Fibroblast of lung (primary cell): ENCODE measurements at places on chromosomes 7 and 10. TPM values are rescaled to one million over a fixed set of nuclear protein-coding genes. Genes with fewer than 3 reads are reported as not detected.

The EBLN1 gene
- not detected in 2 replicates for total RNA-seq

The EN2 gene
- total RNA-seq: under 0.01 TPM in 1 of 2 replicates, not detected in the other

The IL15RA gene
- 9.2 and 13.7 TPM in 2 replicates for total RNA-seq

The HOXA3 gene
- 1.5 TPM in 2 replicates for total RNA-seq

The ABCF2 gene
- total RNA-seq: 46.4 and 46.7 TPM in 2 replicates

The SLC18A3 gene
- not detected in 2 replicates for total RNA-seq

The BLNK gene
- 0.33 and 0.51 TPM in 2 replicates for total RNA-seq

The RINT1 gene
- 14.1 and 16.3 TPM in 2 replicates for total RNA-seq

- H3K4me3 ChIP-seq: no peak overlapping the region
- no peaks in the 10 kb centered on the region for H3K36me3 ChIP-seq
- DNase-seq: no peak
- H3K27ac ChIP-seq: no peak overlapping the region
- H3K27me3 ChIP-seq: no peaks in the 10 kb centered on the region
- no peaks in the 10 kb centered on the region for H3K4me1 ChIP-seq
Measured at GRCh38 chr7:65927489-65928448, 54.2 kb downstream of the GUSB start.

GRCh38 chr7:129739427-129739826, 127.9 kb downstream of the NRF1 start:
- H3K27ac ChIP-seq: no peak overlapping the region
- no peak for DNase-seq
- H3K4me1 ChIP-seq: no peaks in the 10 kb centered on the region
- no peaks in the 10 kb centered on the region for H3K27me3 ChIP-seq
- H3K36me3 ChIP-seq: peaks cover 4% of the 10 kb centered on the region
- H3K4me3 ChIP-seq: no peak overlapping the region

GRCh38 chr7:99833289-99833877, 5.6 kb downstream of the CYP3A43 start:
- no peaks in the 10 kb centered on the region for H3K4me1 ChIP-seq
- H3K27ac ChIP-seq: no peak overlapping the region
- no peaks in the 10 kb centered on the region for H3K27me3 ChIP-seq
- H3K4me3 ChIP-seq: no peak overlapping the region
- DNase-seq: no peak
- no peaks in the 10 kb centered on the region for H3K36me3 ChIP-seq

GRCh38 chr10:70118196-70118595, 14.4 kb downstream of the AIFM2 start:
- no peak overlapping the region for H3K4me3 ChIP-seq
- no peaks in the 10 kb centered on the region for H3K27me3 ChIP-seq
- H3K4me1 ChIP-seq: no peaks in the 10 kb centered on the region
- H3K27ac ChIP-seq: no peak overlapping the region

DNA sequence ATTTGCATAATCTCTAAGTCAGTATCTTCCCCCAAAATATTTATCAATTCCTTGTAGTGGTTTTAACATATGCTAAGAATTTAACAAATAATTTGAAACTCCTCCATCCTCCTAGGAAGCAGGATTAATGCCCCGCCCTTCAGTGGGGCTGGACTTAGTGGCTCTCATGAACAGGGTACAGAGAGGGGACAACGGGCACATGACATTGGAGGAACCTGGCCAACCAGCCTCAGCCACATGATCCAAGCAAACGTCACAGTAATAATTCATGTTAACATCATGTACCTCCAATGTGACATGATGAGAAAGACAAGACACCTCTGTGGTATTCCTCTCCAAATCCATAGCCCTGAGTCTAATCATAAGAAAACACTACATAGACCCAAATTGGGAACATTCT, 50.5 kb downstream of the NUDCD3 start:
- no peak overlapping the region for H3K27ac ChIP-seq
- no peak for DNase-seq
- no peaks in the 10 kb centered on the region for H3K4me1 ChIP-seq
- no peaks in the 10 kb centered on the region for H3K27me3 ChIP-seq
- no peak overlapping the region for H3K4me3 ChIP-seq
- no peaks in the 10 kb centered on the region for H3K36me3 ChIP-seq

DNA sequence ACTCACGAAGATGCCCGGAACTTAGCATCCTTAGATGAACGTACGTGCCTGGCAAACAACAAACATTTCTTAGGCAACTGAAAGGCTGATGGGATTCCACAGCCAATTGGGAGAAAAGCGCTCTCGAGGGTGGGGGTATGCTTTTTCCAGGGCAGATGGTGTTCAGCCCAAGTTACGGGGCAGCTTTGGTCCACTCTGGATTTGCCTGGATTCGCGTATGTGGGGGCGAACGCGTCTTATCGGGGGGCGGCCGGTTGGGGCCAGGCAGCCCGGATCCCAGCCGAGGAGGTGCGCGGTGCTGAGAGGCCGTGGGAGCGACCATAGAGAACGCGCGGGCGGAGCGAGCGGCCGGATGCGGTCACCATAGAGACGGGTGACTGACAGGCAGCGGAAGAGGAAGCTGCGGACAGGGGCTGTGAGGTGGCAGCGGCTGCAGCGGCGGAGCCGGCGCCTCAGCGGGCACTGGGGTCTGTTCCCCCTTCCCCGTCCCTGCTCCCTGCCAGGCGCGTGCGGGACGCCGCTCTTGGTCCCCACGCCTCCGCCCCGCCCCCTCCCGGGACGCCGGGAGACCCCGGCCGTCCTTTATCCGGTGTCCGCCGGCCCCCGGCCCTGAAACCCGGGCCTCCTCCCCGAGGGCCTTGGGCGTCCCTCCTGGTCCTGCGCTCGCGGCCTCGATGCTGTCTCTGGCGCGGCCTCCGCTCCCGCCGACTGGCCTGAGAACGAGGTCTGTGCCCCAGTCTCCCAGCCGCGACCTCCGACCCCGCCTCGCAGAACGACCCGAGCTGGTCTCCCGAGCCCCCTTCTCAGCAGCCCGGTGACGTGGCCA, at the start of gene CHPF2:
Gene CHPF2 (plus strand): TSS at position 393 of the 826 bp plus-strand sequence. CDS start 1,529 bp downstream, outside the sequence.
- peak; percentile 83 for DNase-seq
- peaks cover 6% of the 10 kb centered on the region for H3K4me1 ChIP-seq
- H3K27ac ChIP-seq: peak within 1 kb of the TSS; percentile 90
- no peaks in the 10 kb centered on the region for H3K27me3 ChIP-seq

DNA sequence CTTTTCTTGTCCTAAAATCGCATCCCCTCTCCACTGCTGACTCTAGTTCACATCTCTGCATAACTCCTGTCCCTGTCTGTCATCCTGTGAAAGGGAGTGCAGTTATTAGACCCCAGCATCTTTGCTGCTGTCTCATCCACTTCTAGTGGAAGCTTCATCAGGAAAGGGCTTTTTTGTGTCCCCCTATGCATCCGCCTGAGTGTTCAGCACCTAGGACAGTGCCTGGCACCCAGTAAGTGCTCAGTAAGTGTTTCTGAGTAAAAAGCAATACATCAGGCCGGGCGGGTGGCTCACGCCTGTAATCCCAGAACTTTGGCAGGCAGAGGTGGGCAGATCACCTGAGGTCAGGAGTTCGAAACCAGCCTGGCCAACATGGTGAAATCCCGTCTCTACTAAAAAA, 211.8 kb upstream of the FOXK1 start:
- H3K4me1 ChIP-seq: no peaks in the 10 kb centered on the region
- H3K36me3 ChIP-seq: no peaks in the 10 kb centered on the region
- no peak overlapping the region for H3K27ac ChIP-seq

DNA sequence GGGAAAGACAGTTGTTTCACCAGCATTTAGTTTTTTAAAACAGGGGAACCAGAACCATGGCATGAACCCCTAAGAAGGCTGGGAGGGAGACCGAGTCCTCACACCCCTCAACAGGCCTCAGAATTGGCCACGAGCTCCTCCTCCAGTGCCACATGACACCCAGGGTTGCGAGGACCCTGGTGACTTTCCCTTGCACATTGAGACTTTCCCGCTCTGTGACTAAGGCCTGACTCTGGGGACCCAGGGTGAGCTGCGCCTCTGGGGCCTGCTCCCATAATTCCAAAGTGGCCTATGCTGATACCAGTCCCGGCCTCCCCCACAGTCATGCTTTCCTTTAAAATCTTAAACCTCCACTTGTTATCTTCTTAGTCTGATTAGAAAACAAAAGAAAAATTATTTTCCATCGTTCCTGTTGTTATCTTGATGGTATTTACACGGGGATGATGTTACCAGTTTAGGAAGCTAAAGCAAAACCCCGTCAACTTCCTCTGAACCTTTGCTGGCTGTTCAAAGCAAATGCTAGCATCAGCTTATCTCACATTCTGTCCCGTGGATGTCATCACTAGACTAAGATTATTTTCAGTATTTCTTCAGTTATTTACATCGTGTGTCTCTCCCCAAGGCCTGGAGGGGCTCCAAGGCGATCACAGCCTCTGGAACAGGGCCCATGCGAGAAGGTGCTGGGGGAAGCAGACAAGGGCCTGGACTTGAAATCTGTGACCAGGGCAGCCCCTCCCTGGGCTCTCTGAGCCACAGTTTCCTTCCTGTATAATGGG, 42.1 kb downstream of the FAM53B start:
- peak; percentile 56 for DNase-seq
- H3K27ac ChIP-seq: peak overlapping the region; percentile 26
- H3K36me3 ChIP-seq: peaks cover 5% of the 10 kb centered on the region
- H3K27me3 ChIP-seq: no peaks in the 10 kb centered on the region
- no peak overlapping the region for H3K4me3 ChIP-seq

DNA sequence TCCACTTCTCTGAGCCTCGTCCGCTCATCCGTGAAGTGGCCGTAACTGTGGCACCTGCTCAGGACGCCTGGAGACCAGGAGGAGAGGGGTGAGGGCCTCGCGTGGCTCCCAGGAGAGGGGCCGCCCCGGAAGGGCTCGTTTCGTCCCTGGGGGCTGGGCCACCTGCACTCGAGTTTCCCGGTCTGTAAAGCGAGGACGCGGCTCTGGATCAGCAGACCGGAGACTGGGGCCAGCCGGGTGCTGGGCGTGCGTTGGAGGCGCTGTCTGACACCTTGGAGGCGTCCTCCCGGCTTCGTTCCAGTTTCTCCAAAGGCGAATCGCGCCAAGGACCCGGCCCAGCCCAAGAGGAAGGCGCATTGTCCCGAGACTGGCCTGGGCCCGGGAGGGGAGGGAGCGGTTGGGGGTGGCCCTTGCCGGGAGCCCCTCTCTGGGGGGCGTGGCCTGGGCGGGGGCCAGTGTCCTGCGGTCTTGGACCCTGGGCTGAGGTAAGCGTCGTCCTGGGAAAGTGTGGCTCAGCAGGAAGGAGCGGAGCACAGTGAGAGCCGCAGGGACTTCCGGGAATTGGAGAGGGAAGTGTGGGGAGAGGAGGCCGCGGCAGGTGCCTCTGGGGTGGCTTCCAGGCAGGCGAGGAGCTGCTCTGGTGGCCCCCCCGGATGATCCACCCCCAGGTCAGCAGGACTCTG, 89.6 kb downstream of the FOXL3 start:
- no peak overlapping the region for H3K4me3 ChIP-seq
- H3K4me1 ChIP-seq: no peaks in the 10 kb centered on the region
- no peak overlapping the region for H3K27ac ChIP-seq
- no peaks in the 10 kb centered on the region for H3K36me3 ChIP-seq

GRCh38 chr7:40572810-40573465, 438.1 kb downstream of the SUGCT start:
- no peak overlapping the region for H3K27ac ChIP-seq
- no peaks in the 10 kb centered on the region for H3K36me3 ChIP-seq
- H3K27me3 ChIP-seq: no peaks in the 10 kb centered on the region

DNA sequence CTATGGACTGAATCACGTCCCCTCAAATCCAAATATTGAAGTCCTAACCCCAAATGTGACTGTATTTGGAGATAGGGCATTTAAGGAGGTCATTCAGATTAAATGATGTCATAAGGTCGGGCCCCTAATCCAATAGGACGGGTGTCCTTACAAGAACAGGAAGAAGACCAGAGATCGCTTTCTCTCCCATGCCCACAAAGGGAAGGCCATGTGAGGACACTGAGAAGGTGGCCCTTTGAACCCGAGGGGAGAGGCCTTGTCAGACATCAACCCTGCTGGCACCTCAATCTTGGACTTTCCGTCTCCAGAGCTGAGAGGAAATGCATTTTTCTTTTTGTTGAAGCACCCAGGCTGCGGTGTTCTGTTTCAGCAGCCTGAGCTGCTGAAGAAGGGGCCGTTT, 72.3 kb upstream of the KLF6 start:
- no peak overlapping the region for H3K27ac ChIP-seq
- H3K4me1 ChIP-seq: peaks cover 9% of the 10 kb centered on the region
- no peaks in the 10 kb centered on the region for H3K27me3 ChIP-seq
- no peaks in the 10 kb centered on the region for H3K36me3 ChIP-seq
- no peak for DNase-seq

DNA sequence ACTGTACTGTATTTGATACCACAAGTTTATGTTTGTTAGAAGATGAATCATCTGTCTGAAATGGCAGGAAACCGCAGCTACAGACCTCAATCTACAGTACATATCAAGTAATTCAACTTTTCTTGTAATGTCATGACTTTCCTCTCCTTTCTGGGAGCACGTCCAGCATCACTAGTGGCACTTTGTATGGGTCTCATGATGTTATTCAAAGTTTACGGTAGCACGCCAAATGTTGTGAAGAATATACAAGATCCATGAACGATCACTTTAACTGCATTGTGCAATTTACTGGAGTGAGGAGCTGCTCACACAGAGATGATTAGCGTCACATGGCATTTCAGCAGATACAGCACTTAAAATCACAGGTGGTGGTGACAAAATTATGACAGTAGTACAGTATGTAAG, 257.8 kb upstream of the GNAI1 start:
- H3K27me3 ChIP-seq: no peaks in the 10 kb centered on the region
- peaks cover 9% of the 10 kb centered on the region for H3K4me1 ChIP-seq
- H3K36me3 ChIP-seq: no peaks in the 10 kb centered on the region
- H3K4me3 ChIP-seq: no peak overlapping the region
- peak; percentile 91 for DNase-seq

- no peak for DNase-seq
- H3K4me1 ChIP-seq: no peaks in the 10 kb centered on the region
- H3K36me3 ChIP-seq: no peaks in the 10 kb centered on the region
Measured at GRCh38 chr10:108749042-108749441, 1174.3 kb downstream of the XPNPEP1 start.

DNA sequence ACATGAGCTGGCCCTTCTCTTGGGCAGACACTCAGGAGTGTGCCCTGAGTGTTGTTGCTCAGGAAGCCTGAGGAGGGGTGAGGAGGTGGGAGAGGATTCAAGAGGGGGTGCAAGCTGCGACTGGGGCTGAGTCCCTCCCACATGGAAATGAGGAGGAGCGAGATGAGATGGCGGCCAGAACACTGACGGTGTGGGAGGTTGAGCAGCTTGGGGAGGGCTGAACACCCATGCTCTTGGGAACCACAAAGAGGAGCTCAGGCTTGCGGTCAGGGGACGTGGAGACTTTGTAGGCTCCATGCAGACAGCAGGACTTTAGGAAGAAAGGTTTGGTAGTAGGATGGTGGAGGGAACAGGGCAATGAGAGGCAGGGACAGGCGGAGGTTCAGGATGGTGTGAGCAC, 163.2 kb upstream of the SHH start:
- H3K27ac ChIP-seq: no peak overlapping the region
- no peaks in the 10 kb centered on the region for H3K4me1 ChIP-seq
- DNase-seq: no peak
- H3K4me3 ChIP-seq: no peak overlapping the region

DNA sequence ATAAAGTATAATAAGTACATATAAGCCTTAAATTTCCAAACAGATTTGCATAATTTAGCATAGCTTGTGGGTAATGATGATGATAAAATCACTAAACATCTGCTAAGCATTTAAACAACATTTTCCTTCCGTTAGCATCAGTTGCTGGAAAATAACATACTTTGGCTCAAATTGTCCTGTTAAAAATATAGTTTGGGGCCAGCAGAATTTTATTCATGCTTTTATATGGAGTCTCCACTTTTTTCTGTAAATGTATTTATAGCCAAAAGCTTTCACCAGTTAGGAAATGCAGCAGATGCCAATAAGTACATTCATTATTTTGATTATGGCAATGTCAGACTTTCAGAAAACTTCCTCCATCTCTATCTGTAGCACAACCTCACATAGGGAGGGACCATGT, 107.2 kb downstream of the CNTNAP2 start:
- no peak overlapping the region for H3K27ac ChIP-seq
- H3K36me3 ChIP-seq: no peaks in the 10 kb centered on the region
- H3K27me3 ChIP-seq: no peaks in the 10 kb centered on the region
- no peak for DNase-seq
- H3K4me1 ChIP-seq: no peaks in the 10 kb centered on the region
